H4 (cell line): ENCODE measurements at places on chromosomes 5 and 9. TPM values are rescaled to one million over a fixed set of nuclear protein-coding genes. Genes with fewer than 3 reads are reported as not detected.

Gene AJM1
- total RNA-seq = 0.06 and 0.21 TPM in 2 replicates

Gene TMC1
- not detected in 2 replicates for total RNA-seq

Gene CDKN2B
- total RNA-seq = not detected in 2 replicates

Gene SPINK4
- total RNA-seq = 4.5 TPM in 1 of 2 replicates, not detected in the other

Gene NDUFS6
- 85.8 and 88.0 TPM in 2 replicates for total RNA-seq

Gene GALNT12
- 3.1 and 3.6 TPM in 2 replicates for total RNA-seq

Gene HTR1A
- not detected in 2 replicates for total RNA-seq

Gene MEIKIN
- not detected in 2 replicates for total RNA-seq

Gene RNF180
- 6.3 and 6.6 TPM in 2 replicates for total RNA-seq

Gene JAKMIP2
- total RNA-seq = 8.4 and 11.7 TPM in 2 replicates

Gene CDH6
- 65.1 and 70.2 TPM in 2 replicates for total RNA-seq

Gene CCL27
- not detected in 2 replicates for total RNA-seq

Gene GMCL2
- not detected in 2 replicates for total RNA-seq

Gene ARHGEF39
- 16.9 and 44.9 TPM in 2 replicates for total RNA-seq

Gene CDO1
- 0.74 and 1.3 TPM in 2 replicates for total RNA-seq

Gene LEAP2
- 0.08 and 0.25 TPM in 2 replicates for total RNA-seq

Gene FGF10
- total RNA-seq = not detected in 2 replicates

Gene MCCC2
- total RNA-seq = 46.2 and 50.3 TPM in 2 replicates

Gene DND1
- total RNA-seq = 0.37 TPM in 1 of 2 replicates, not detected in the other

Gene MYOT
- total RNA-seq = not detected in 2 replicates

Gene SYK
- 0.76 and 0.99 TPM in 2 replicates for total RNA-seq

Gene BTNL8
- not detected in 2 replicates for total RNA-seq

Gene CEL
- total RNA-seq = 0.06 and 0.14 TPM in 2 replicates

Gene PCDHA7
- total RNA-seq = 0.04 and 0.06 TPM in 2 replicates

Gene NAIP
- 0.49 and 0.60 TPM in 2 replicates for total RNA-seq

Gene ENTREP1
- total RNA-seq = 0.08 TPM in 1 of 2 replicates, not detected in the other

Gene PROB1
- not detected in 2 replicates for total RNA-seq

Gene DDX4
- not detected in 2 replicates for total RNA-seq

Gene FAM221B
- total RNA-seq = not detected in 2 replicates

Gene SPINK6
- not detected in 2 replicates for total RNA-seq

Gene CXCL14
- total RNA-seq = 1.4 and 1.7 TPM in 2 replicates

Gene PPP2R2B
- 0.62 and 2.1 TPM in 2 replicates for total RNA-seq

Gene PCDHB9
- total RNA-seq = 10.0 and 11.9 TPM in 2 replicates

Gene PAX5
- not detected in 2 replicates for total RNA-seq

Gene SPATA31E1
- not detected in 2 replicates for total RNA-seq

Gene TMEM232
- 0.66 and 1.7 TPM in 2 replicates for total RNA-seq

Gene KIF3A
- total RNA-seq = 4.8 and 7.1 TPM in 2 replicates

Gene TRPM6
- 0.12 and 0.29 TPM in 2 replicates for total RNA-seq

Gene GRM6
- total RNA-seq = not detected in 2 replicates

Gene PCDHB7
- total RNA-seq = 5.1 and 6.9 TPM in 2 replicates

Gene PCDH1
- total RNA-seq = 1.2 and 6.6 TPM in 2 replicates

Gene SHC3
- 0.02 and 1.0 TPM in 2 replicates for total RNA-seq

Gene FGD3
- not detected in 2 replicates for total RNA-seq

Gene RGS3
- 36.4 and 37.1 TPM in 2 replicates for total RNA-seq

Gene IL5
- not detected in 2 replicates for total RNA-seq

Gene PCDHGB5
- total RNA-seq = 0.04 and 0.43 TPM in 2 replicates

Gene DRD1
- 0.25 and 0.29 TPM in 2 replicates for total RNA-seq

Gene AIF1L
- 3.3 TPM in 2 replicates for total RNA-seq

Gene LECT2
- total RNA-seq = not detected in 2 replicates

Gene SOHLH1
- not detected in 2 replicates for total RNA-seq

Gene PCA3
- total RNA-seq = not detected in 2 replicates

Gene IFNA13
- not detected in 2 replicates for total RNA-seq

Gene CMYA5
- total RNA-seq = 0.02 and 0.08 TPM in 2 replicates

Gene EIF4E1B
- total RNA-seq = not detected in 2 replicates
